ENCODE measurements at places on chromosomes 1 and 21. TPM values are rescaled to one million over a fixed set of nuclear protein-coding genes. Genes with fewer than 3 reads are reported as not detected.

Gene SH2D1B
- not detected for total RNA-seq

Gene NCAM2
- 5.2 TPM for total RNA-seq

GRCh38 chr1:167648252-167648849, 18.3 kb downstream of the RCSD1 start:
- DNase-seq = no peak

GRCh38 chr1:204885288-204885711, 14.6 kb downstream of the NFASC start:
- DNase-seq = no peak

DNA sequence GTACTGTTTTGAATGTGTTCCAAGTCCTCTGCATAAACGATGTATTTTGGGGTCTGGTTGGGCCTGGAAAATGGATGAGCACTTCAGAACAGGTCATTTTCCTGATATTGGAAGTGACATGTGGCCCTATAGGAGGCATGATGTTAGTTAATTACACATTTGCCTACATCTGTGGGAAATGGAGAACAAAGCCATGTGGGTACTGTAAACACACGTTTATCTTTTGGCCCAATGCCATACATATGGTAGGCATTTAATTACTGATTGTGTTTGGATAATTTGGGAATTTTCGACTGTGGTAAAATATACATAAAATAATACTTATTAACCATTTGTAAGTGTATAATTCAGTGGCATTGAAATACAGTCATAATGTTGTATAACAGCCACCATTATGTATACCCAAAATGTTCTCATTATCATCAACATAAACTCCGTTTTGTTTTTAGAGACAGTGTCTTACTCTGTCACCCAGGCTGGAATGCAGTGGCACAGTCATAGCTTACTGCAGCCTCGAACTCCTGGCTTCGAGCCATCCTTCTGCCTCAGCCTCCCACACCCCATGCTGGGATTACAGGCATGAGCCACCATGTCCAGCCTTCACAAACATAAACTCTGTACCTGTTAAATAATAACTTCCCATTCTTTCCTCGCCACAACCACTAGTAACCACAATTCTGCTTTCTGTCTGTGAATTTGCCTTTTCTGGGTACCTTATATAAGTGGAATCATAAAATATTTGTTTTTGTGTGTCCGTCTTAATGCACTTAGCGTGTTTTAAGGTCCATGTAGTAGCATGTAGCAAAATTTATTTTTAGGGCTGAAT, 11.9 kb upstream of the RNPEP start:
- DNase-seq = no peak

DNA sequence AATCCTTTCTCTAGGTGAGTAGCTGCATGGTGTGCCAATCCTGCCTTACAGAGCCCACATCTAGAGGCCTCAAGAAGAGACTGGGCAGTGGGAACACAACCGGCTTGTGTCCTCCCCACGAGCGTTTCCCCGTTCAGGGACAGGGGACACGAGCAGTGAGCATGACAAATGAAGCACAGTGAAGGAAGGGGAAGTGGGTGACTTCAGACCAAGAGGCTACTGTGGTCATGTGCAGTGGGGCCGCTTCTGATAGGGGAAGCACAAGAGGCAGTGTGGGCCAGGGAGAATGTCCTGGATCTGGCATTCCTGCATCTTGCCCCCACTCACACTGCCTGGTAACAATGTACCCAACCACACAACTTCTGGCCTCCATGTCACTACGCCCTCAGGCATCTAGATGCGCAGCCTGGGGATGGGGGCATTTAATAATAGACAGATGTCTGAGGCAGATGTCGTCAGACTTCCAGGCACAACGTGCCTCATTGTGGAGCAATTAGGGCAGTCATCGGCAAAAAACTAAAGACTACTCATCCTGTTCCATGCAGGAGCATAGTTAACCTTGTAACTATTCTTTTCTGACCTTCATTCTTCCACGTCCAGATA, 155.6 kb upstream of the NBPF11 start:
- no peak for DNase-seq

- no peak for DNase-seq
These were observed 17.8 kb upstream of the POU3F1 start for GRCh38 chr1:38064197-38064903.

GRCh38 chr1:167638064-167638463, 8.0 kb downstream of the RCSD1 start:
- DNase-seq = no peak

GRCh38 chr1:160743266-160743665, 4.2 kb downstream of the SLAMF7 start:
- no peak for DNase-seq

Measured in G401 (cell line).